ENCODE measurements at places on chromosomes 7 and 10.

DNA sequence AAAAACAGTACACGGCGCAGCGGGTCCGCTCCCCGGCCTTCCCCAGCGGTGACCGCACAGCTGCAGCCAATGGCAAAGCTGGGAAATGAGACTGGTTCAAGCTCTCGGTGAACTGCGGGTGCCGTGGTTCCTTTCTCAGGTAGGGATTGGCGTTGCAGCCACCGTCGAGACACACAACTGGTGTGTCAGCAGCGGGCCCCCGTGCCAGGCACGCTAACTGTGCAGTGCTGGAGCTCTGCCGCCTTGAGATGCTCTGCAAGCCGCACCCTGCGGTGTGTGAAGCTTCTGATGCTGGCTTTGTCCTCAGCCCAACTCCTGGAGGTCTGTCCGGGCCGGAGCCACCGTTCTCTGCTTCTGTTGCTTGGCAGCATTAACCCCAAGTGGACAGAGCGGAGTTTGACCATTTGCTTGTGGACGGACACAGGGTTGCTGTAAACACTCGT lies 20.6 kb upstream of the NKX6-2 start:
- no peak for DNase-seq

GRCh38 chr7:112053737-112054069 lies 152.5 kb downstream of the DOCK4 start:
- no peak for DNase-seq

- no peak for DNase-seq
Measured at GRCh38 chr10:100743626-100744135, 1.7 kb upstream of the PAX2 start.

DNA sequence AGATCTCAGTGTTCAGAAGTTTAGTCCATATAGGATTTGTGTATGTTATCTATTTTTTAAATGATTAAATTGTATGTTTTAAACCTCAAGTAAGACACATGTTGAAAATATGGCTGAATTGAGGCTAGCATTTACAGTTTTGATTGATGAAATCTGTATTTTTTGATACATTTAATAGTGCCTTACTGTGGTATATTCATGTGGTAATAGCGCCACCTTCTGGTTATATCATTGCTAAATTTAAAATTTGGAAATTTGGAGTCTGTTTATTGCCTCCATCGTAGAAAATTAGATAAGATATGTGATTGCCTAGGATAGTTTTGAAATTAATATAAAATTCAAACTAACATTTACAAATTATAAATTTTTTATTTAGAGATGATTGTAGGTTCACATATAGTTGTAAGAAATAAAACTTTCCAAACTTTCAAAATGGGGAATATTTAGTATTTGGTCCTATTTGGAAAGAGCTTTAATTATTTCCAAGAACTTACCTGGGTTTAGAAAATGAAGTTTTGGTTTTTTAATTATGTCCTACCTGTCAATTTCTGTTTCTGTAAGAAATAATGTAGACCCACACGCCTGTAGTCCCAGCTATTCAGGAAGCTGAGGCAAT lies 19.1 kb upstream of the ARMS2 start:
- peak; percentile 15 for DNase-seq

GRCh38 chr7:29113384-29114102 lies 32.8 kb downstream of the CPVL start:
- DNase-seq: no peak

DNA sequence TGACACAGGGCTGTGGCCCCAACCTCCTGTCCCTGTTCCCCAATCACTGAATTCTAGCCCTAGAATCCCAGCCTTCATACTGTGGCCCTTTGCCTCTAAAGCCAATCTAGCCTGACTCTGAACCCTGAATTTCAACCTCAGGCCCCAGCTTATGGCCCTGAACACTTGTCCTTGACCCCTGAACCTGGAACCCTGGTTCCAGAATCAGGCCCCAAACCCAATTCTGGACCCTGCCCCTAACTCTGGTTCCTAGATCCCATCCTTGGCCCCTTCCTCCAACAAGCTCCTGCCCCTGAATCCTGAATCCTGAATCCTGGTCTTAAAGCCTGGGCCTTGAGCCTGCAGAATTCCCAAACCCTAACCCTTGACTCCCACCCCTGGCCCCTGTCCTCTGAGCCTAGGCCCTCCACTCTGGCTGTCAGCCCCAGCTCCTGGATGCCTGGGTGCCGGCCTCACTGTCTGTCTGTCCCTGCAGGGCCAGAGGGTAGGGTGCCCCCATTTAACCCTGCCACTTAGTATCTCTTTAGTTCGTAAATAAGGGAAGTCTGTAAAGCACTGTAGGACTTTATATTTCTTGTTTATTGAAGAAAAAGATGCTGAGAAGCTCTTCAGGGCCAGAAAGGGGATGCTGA lies 1.3 kb downstream of the INPP5A start:
- DNase-seq: no peak

DNA sequence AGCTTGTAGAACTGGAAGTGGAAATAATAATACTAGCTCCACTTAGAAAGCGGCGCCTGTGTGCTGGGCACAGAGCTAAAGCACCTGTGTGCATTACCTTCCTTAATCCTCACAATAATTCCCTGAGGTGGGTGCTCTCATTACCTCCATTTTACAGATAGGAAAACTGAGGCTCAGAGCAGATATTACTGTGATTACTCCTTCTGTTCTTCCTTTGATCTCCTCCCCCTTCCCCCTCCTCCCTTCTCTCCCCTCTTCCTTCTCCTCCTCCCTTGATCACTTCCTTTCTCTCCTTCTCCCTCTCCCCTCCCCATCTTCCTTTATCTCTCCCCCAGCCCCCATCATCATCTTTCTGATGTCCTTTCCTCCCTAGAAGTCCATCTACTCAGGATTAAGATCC lies 55.0 kb downstream of the C10orf105 start:
- DNase-seq: no peak

GRCh38 chr10:86283466-86284287 lies 82.9 kb downstream of the GRID1 start:
- DNase-seq: no peak

- no peak for DNase-seq
Measured at GRCh38 chr10:5447056-5447455, 34.7 kb downstream of the NET1 start.

GRCh38 chr7:100888291-100888987 lies 1.1 kb downstream of the UFSP1 start:
- DNase-seq: no peak

- no peak for DNase-seq
Measured at GRCh38 chr10:95440038-95440725, 121.0 kb downstream of the SORBS1 start.

- no peak for DNase-seq
Measured at GRCh38 chr7:25494896-25495295, 266.6 kb upstream of the NPVF start.

- no peak for DNase-seq
Measured at GRCh38 chr7:6248581-6248980, 23.8 kb downstream of the CYTH3 start.

- DNase-seq: no peak
Measured at GRCh38 chr7:4218481-4218880, 463.6 kb upstream of the FOXK1 start.

GRCh38 chr10:30877111-30877510 lies 154.6 kb downstream of the ZNF438 start:
- DNase-seq: no peak

DNA sequence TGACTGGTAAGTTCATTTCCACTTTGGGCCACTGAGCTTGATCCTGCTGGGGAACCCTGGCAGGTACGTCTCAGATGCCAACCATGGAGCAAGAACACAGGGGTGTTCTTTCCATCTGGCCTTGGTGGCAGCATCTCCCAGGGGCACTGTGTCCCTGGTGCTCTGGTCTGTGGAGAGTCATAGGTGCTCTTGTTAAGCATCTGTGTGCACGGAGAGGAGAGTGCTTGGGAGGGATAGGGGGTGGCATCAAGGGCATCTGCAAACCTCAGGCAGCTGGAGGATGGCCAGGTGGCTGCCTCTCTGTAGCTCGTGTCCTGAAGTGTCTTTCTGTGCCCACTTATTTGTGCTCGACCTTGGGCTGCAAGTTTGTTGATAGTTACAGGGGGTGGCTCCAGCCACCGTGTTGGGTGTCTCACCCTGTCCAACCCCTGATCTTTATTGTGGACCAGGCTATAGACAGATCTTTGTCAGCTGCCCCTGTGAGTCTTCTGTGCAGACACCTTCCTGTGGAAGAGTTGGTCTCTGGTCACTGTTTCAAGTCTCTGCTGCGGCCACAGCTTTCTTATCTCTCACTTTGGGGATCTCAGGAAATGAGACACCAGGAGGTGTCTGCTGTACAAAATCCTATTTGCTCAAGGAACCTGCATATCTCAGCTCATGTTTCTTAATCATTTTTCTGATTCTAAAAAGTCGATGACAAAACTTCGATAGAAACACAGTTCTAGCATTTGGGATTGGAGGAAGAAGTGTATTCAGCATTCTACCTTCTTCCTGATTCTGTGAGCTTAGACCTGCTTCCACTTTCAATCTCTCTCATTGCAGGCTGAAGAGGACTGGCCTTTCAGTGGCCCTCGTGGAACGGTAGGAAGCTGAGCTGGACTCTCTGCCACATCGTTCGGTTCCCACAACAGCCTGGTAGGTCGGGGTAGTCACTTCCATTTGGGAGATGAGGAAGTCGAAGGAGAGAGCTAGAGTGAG lies 17.2 kb upstream of the GIMAP8 start:
- no peak for DNase-seq

- no peak for DNase-seq
Measured at GRCh38 chr10:33099748-33100147, 141.7 kb upstream of the ITGB1 start.

DNA sequence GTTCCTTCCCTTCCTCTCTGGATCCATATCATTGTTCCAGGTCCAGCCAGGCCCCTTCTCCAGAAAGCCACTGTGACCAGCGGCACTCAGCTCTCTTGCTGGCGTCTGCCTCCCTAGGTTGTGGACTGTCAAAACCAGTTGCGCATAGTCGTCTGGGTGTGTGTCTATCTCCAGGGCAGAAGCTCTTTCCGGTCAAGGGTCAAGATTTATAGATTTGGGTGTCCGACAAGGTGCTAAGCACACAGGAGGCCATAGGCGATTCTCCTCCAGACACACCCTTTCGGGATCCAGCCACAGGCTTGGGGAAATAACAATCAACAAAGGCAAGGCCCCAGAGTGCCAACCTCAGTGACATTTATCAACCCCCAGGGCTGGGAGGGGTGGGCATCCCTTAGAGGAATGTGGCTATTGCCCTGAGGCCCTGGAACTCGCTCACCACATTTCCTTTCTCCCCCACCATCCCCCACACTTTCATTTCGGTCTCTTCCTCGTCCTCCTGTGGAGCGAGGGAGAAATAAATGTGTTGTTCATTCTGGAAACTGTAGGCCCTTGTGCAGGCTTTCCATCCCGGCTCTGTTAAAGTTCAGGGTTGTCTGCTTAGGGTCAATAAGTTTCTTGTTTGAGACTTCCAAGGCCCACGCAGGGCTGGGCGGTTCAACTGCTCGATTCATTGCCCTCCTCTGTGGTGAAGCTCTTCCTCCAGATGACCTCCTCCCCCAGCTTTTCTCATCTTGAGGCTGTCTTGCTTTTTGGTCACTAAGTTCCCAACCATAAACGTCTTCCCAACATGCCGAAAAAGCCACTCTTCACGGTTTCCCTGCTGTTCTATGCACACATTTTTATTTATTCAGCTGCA lies 57.9 kb downstream of the AFAP1L2 start:
- no peak for DNase-seq

DNA sequence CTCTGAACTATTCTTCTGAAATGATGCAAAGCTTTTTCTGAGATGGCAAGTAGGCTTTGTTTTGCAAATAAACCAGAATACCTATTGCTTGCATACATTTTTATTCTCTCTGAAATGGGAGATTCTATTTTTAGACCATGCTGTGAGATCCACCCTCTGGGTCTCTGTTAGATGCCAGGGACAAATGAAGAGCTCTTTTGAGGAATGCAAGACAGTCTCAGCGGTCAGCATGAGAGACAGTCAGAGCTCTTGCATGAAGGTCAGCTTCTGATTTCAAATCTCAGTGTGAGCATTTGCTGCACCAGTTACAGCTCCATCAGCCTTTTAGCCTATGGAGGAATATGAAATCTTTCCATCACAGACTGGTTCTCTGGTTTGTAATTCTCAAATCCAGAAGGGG lies 429.9 kb upstream of the KLF6 start:
- DNase-seq: no peak

GRCh38 chr10:71795248-71795647 lies 21.9 kb upstream of the VSIR start:
- no peak for DNase-seq

- DNase-seq: no peak
Measured at GRCh38 chr7:36605261-36606051, 118.8 kb downstream of the AOAH start.

DNA sequence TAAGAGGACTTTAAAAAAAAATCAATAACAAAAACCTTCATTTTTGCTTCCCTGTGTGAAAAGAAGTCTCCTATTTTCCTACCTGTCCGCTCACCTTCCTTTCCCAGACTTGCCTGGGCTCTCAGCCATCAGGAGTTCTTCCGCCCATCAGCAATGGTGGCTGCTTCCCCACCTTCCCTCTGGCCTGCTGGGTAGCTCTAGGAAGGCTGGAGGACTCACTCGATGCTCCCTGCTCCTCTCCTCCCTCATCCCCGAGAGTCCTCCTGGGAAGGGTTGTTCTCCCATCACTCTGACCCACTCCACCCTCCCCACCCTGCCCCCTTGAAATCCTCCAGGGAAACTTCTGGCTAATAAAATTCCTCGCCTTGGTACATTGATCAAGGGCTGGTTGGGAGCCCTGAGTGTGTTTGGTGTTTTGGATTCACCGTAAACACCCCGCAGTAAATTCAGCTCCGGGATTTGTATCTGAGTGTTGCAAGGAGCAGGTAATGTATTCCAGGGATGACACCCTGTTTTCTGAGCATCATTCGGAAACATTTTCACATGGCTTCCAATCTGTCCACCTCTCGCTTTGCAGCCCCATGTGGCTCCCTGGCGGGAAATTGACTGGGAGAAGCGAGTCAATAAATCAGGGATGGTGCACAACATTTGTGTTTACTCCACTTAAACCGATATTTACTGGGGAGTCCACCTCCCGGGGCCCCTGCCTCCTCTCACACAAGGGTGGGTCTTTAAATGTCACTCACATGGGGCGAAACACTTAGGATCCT lies 126.4 kb upstream of the SDK1 start:
- no peak for DNase-seq

GRCh38 chr10:52540479-52540984 lies 226.5 kb downstream of the DKK1 start:
- no peak for DNase-seq

GRCh38 chr7:26688936-26689506 lies 175.4 kb downstream of the SKAP2 start:
- no peak for DNase-seq

DNA sequence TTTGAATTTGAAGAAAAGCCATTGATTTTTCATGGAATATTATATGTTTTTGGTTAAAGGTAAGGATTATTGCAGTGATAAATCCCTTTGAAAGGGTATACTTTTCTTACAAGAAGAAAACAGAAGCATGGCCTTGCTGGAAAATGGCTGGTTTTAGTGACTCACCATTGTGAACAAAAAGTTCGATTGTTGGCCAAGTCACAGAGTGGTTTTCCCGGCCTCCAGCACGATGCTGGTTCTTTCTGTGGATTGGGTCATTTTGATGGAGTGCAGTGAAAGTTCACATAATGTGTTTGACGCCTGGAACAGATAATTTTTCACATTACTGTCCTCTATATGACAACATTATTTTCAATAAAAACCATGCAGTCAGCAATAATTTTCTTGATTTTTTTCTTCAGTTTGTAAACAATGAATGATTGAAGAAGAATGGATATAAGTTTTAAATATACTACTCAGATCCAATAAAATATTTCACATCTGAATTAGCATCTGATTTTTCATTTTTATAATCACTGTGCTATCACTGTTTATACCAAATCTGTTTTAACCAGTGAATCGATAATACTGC lies 60.9 kb downstream of the RBM20 start:
- no peak for DNase-seq
